ENCODE measurements at places on chromosomes 2 and 18. TPM values are rescaled to one million over a fixed set of nuclear protein-coding genes. Genes with fewer than 3 reads are reported as not detected.

DNA sequence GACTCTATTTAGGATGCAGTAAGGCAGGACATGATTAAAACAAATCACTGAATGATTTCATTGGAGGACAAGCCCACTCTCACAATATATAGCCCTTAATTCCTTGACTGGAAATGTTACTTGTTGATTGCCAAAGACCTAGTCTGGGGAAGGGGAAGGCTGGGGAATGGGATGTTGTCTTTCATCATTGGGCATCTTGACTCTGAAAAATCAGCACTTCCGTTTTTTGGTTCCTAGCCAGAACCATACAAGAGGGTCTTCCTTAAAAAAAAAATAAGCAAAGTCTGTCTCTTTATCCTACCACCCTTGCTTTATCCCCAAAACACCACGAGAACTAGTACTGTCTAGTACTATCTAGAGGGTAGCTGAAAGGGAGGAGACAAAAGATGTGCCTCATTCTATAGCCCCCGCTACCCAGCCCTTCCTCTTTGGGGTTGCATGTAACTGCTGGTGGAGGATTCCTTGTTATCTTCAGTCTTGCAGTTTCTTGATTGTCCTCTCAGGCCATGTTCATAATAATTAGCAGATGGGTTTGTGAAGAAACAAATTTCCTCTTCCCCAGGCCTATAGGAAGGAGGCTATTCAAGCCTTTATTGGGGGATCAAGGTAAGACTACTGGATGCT, 55.8 kb downstream of the NEMP2 start:
- DNase-seq, result no peak

DNA sequence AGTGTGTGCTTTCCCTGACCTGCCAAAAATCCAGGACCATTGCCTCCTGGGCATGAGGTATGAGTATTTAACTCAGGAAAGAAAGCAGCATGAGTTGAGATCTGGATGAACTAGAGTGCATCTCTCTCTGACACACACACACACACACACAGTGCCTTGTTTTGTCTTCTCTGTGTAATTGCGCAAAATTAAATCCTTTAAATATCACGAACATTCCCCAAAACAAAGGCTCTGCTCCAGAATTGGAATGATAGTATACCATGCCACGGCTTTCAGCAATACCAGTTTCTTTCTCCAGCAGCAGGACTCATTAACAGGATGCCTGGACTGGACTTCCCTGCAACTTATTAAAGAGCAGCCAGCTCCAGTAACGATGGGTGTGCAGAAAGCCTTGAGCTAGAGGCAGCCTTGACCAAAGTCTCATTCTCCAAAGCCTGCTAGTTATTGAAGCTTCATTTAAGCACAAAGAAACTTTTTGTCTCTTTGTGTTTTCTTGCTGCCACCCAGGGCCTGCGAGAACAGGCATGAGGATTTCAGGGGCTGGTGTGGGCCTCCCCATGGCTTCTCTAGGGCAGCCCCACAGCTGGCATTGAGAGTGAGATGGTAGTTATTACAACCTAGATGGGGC, 101.7 kb downstream of the NRP2 start:
- no peak for DNase-seq

Gene FAM237A
- not detected for polyA plus RNA-seq

Gene NEU4
- polyA plus RNA-seq, result 1.6 TPM

Gene AGAP1
- 18.1 TPM for polyA plus RNA-seq

Gene ACMSD
- polyA plus RNA-seq, result 30.0 TPM

DNA sequence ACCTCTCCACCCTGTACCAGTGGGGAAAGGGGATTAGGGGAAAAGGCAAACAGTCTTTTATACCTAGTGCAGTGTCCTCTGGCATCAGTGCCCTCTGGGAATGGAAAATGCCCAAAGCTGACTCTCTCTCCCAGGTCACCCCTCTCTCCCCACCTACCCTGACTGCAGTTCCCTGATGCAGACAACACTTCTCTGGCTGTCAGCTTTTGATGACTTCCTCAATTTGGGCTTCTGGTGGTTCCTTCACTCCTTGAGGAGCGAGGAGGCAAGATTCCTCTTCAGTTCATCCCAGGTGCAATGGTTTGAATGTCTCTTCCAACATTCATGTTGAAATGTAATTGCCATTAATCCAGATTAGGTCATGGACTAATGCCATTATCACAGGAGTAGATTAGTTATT, 19.7 kb upstream of the PPM1B start:
- no peak for DNase-seq

DNA sequence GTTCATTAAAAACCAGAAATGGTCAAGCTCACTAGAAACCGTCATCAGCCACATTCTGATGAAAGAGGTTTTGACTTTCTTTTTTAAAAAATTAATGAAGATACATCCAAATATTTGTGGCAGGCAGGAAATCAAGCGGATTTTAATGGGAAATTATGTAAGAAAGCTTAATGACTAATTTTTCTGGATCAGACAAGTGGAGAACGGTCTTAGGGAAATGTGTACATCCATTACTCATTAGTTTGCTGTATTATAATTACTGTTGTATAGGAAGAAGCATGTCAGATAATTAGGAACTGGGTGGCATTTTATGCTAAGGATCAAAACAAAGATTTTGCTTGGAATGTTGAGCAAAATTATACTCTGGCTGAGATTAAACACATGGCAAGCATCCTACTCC, 39.4 kb downstream of the AGAP1 start:
- no peak for DNase-seq

DNA sequence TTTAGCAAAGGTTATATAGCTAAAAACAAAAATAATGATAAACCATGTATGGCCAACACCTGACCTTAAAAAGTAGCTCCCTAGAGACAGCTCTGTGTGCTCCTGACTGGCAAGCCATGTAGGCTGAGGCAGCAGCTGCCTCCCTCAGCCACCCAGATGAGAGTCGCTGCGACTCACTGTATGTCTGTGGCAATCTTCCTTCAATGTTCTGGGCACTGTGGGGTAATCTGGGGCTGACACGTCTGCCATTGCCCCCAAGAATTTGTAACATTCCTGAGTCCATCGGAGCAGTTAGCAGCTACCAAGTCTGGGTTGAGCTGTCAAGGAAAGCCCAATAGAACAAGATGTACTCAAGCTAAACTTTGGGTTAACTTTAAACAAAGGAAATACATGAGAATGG, 106.4 kb upstream of the DAPL1 start:
- DNase-seq, result no peak

GRCh38 chr2:174952607-174953006, 52.6 kb downstream of the CHN1 start:
- no peak for DNase-seq

Gene SEMA4F
- polyA plus RNA-seq, result 6.9 TPM

DNA sequence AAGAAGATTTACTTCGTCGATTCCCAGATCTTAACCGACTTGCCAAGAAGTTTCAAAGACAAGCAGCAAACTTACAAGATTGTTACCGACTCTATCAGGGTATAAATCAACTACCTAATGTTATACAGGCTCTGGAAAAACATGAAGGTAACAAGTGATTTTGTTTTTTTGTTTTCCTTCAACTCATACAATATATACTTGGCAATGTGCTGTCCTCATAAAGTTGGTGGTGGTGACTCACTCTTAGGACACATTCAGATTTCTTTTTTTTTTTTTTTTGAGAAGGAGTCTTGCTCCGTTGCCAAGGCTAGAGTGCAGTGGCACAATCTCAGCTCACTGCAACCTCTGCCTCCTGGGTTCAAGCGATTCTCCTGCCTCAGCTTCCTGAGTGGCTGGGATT, 26.8 kb downstream of the MSH2 start:
- no peak for DNase-seq

GRCh38 chr2:9847140-9847539, 3.9 kb downstream of the TAF1B start:
- no peak for DNase-seq

DNA sequence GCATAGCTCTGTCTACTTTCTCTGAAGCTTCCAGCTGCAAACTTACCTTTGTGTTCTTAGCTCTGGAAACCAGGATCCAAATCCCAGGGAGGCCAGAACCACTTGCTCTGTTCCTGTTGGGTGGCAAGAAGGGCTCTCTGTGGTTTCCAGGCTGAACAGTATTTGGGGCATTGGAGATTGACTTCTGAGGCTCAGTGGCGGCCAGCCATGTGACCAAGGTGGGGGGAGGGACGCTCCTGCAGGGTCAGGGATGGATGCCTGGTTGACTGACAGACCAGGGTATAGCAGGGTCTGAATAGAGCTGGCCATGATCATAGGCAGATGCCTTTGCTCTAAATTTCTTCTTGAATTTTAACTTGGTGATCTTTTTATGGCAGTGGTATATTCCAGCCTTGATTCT, 15.1 kb downstream of the SLC4A5 start:
- DNase-seq, result no peak

Gene SNORC
- polyA plus RNA-seq, result 0.92 TPM

Gene SIGLEC15
- 0.81 TPM for polyA plus RNA-seq

GRCh38 chr2:25268139-25268538, 73.6 kb downstream of the DNMT3A start:
- no peak for DNase-seq

DNA sequence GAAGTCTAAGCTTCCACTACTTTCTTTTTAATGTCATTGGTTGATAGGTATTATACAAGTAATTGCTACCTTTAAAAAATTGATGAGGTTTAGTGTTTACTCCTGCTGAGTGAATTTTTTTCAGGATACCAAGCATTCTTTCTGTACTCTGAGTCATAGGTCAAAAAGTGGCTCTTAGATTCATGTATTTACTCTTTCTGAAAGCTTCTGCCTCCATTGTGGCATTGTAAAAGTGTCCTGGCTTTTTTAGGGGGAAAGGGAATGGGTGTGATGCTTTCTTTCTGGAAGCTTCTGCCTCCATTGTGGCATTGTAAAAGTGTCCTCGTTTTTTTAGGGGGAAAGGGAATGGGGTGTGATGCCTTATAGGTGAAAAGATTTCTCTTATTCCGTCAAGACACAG, 286.5 kb downstream of the LPIN1 start:
- no peak for DNase-seq

- DNase-seq, result no peak
These were observed 433.7 kb upstream of the SPRED2 start for GRCh38 chr2:65866148-65866547.

- DNase-seq, result peak; percentile 72
These were observed 864 bp upstream of the XPO1 start for GRCh38 chr2:61538920-61539520.

All from left renal cortex interstitium (tissue), 4 donors.